H7 (cell line): ENCODE measurements at places on chromosomes 5 and 9.

- DNase-seq: no peak
Measured at GRCh38 chr5:96843140-96843539, 33.2 kb upstream of the ERAP2 start.

DNA sequence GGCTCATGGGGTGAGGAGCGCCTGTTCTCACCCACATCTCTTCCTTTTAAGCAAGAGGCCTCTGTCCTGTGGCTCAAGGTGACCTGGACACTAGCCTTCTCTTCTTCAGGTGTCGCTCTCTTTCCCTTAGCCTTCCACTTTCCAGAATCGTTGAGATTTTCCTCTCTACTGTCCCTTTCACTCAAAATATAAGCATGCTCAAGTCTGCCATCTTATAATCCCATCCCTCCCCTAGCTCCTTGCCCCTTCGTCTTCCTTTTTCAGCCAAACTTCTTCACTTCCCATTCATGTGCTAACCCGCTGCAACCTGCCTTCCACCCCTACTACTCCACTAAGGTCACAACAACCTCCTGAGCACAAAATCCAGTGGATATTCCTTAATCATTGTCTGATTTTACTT, 13.1 kb downstream of the PTGR1 start:
- no peak for DNase-seq

DNA sequence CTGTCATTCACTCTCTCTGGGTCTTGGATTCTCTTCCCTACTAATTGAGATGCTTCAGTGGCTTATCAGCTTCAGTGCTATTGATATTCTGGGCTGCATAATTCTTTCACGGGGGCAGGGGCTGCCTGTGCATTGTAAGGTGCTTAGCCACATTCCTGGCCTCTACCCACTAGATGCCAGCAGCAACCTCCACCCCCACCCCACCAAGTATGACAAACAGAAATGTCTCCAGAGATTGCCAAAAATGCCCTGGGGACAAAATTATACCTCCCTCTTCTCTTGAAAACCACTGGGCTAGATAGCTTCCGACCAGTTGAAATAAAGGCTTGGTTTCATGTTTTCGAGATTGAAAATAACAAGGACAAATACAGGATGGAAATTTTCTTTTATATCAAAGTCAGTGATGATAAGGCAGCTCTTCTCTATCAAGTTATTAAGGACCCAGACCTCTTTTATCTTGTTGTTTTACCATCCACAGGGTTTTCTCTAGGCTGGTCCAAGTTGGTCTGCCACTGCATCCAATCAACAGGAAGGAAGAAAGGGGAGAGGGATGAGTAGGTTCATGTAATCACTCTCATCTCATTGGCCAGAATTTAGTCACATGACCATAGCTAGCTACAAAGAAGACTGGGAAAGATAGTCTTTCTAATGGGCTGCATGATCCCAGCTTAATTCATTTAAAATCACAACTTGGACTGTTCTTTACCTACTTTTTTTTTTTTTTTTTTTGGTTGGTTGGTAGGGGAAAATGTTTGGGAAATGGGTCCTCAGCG, 92.1 kb upstream of the RANBP3L start:
- no peak for DNase-seq

DNA sequence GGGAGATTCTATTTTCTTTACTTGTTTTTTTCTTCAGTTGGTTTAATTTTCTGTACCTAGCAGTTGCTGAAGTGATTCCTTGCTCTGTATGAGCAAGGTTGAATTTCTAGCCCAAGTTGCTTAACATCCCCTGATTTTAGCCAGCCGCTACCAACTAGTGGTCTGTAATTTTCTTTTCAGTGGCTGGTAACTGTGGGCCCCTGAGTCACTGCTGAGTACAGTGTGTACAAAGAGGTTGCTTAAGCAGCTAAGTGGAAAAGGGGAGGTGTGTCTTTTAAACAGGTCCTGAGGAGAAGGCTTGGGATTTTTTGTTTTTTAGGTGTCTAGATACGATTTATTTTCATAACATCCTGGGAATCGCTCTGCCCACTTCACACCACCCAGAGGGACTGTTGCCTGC, 254.7 kb downstream of the NR3C1 start:
- no peak for DNase-seq

DNA sequence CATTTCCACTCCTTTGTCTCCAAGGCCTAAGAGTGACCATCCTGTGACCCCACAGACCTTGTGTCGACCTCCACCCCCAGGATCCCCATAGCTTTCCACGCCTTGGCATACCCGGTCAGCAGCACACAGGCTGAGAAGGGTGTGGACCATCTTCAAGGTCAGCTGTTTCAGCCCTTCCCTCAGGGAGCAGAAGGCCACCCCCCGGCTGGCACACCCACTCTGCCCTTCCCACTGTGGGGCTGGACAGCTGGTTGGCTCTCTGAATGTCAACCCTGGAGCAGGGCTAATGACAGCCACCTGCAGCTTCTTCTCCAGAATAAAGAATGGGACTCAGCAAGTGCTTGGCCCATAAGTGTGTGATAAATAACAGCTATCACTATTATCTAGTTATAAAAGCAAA, 93.1 kb downstream of the OLFM1 start:
- no peak for DNase-seq

- no peak for DNase-seq
Measured at GRCh38 chr9:72896439-72896838, 56.4 kb downstream of the ALDH1A1 start.

DNA sequence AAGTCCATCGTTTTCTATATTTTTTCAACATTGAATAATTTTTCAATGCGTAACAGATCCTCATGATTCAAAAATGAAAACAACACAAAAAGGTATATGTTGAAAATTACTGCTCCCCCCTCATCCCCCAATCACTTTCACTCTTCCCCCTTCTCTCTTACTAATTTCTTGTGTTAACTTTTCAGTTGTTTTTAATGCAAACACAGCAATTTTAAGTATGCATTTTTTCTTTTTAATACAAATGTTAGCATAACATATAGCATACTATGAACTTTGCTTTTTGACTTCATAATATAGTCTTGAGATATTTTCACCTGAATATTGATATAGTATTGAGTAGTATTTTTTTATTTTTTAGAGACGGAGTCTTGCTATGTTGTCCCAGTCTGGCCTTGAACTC, 41.1 kb upstream of the CAMK4 start:
- no peak for DNase-seq

DNA sequence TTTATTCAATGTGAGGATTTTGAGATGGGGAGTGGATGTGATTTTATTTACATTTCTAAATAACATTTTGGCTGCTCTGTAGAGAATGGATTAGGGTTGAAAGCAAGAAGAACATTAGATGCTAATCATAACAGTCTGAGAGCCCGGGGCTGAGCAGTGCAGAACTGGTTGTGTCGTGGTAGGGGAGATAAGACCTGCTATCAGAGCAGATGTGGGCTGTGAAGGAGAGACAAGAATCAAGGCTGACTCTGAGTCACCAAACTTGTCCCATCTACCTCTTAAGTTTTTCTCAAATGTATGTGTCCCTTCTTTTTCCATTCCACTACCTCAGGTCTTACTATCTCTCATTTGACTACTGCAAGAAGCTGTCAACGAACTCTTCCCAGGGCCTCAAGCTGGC, 35.4 kb upstream of the SLC28A3 start:
- DNase-seq: no peak

- DNase-seq: no peak
Measured at GRCh38 chr9:121075251-121076036, 689 bp downstream of the CNTRL start.

DNA sequence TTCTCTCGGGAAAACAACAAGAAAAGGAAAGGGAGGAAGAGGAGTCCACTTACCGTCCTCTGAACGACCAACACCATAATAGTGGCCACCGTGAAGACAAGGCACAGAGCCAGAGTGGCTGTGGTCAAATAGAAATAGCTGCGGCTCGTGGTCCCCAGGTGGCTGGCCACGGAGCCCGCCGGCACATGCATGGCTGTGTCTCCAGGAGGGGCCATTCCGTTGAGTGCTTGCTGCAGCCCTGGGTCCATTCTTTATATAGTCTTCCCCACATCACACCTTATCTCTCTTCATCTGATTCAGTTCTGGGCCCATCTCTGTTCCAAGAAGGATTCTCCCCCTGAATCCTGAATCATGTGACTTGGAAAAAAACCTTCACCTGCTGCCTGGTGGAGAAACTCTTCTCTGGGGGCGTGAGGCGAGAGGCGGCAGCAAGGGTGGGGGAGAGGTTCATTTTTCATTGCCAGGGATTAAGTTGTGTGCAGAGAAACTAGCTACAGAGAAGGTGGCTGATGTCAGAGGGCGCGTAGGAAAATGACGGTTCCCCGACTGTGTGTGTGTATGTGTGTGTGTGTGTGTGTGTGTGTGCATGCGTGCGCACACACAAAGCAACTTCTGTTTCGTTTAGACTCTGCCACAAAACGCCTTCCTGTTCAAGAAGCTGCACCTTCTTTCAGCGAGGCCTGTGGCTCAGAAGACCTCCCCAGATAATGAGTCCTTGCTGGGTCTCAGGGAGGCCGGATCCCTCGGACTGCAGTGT, at the start of gene TNFSF8:
Gene TNFSF8 (minus strand): TSS at position 536 of the 757 bp plus-strand sequence. CDS start 288 bp downstream, at position 248.
- DNase-seq: no peak
